ENCODE measurements at places on chromosomes 6 and 20.

GRCh38 chr6:208938-209337, 83.3 kb upstream of the DUSP22 start:
- DNase-seq, result no peak

GRCh38 chr6:6643398-6643797, 54.9 kb downstream of the LY86 start:
- no peak for DNase-seq

- no peak for DNase-seq
These were observed 436.4 kb downstream of the TFAP2A start for GRCh38 chr6:9978480-9978879.

- no peak for DNase-seq
These were observed 200.5 kb upstream of the CDYL start for GRCh38 chr6:4575714-4576113.

DNA sequence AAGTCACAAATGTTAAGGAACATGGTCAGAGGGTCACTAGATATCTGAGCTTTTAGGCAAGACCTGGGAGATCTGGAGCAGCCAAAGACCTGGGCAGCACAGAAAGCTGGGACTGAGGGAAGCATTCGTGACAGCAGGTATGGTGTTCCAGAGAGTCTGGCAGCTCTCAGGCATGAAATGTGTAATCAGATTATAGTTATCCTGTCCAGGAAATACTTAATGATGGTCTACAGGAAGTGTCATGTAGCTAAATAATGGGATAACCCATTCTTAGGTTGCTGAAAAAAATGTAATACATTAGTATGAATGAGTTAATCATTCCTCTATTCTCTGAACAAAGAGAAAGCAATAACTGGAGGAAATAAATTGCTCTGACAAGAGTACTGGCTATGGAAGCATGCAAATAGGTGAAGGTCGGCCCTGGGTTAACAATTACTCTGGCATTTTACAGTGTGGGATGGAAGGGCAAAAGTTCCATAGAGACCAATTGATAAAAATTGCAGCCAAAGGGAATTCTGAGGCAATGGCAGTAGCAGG, 740.5 kb downstream of the CBLN4 start:
- DNase-seq, result no peak

DNA sequence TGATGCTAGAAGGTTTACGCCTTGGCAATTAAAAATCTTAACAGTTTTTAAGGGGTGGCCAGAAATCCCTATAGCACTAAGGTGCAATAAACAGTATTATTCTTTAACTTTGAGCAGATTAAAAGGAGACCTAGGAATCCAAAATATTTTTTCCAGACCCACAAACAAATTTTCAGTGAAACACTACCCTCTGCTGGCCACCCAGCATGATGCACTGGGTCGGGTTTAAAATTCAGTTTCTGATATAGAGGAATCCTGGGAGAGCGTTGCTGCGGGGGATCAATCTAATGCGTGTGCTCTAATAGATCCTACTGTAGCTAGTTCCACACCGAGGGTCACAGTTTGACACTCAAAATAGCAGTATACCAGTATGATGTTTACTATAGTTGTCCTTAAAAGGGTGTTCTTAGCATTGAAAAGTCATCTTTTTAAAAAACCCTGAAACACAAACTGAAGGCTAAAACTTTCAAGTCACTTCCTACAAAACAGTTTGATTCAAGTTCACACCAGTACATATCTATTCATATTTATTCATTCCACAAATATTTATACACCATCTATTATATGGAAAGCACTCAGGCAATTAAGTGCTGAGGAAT, 10.2 kb downstream of the UBE3D start:
- peak; percentile 16 for DNase-seq

DNA sequence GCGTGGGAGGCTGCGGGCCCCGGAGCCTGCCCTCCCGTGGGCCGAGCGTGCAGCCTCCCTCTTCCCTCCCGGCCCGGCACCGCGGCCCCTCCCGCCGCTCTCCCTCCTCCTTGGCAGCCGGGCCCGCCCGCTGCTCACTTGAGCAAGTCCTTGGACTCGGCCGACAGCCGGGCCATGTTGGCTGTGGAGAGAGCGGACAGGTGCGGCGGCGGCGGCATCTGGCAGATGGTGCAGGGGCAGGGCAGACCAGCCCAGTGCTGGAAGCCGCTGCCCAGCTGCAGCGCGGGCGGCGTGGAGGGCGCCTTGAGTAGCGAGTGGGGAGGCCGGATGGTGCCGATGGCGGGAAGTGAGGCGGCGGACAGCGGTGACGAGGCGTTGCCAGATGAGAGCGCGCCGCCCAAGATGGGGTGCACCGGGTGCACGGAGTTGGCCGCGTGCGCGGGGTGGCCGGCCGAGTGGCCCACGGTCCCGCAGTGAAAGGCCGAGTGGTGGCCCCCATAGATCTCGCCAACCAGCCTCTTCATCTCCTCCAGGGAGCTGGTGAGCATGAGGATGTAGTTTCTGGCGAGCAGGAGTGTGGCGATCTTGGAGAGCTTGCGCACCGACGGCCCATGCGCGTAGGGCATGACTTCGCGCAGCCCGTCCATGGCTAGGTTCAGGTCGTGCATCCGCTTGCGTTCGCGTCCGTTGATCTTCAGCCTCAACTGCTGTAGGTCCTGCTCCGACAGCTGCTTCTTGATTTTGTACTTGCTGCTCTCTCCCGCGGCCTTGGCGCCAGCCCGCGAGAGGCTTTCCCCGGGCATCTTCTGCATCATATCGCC, 766 bp downstream of the OLIG3 start:
- DNase-seq, result peak; percentile 17

GRCh38 chr20:15296422-15296821, 959.0 kb upstream of the FLRT3 start:
- DNase-seq, result no peak

GRCh38 chr6:105769987-105770386, 316.1 kb upstream of the PRDM1 start:
- DNase-seq, result no peak

GRCh38 chr6:30884521-30885480, 482 bp downstream of the DDR1 start:
- no peak for DNase-seq

DNA sequence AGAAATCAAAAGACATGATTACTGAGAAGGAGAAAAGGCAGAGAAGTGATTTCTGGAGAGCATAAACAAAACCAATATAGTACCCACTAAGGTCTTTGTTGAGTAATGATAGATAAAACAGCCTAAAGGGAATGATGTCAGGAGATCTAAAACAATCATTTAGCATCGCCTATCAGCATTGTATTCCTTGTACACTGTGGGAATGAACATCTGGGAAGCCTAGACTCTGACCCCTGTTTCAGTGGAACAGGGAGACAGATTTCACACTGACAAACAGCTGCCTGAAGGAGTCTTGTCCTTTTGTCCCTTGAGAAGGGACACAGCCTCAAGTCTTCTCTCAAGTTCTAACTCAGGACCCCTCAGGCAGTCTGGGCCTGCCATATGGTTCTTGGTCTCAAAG, 1.7 kb downstream of the ASIP start:
- DNase-seq, result no peak

DNA sequence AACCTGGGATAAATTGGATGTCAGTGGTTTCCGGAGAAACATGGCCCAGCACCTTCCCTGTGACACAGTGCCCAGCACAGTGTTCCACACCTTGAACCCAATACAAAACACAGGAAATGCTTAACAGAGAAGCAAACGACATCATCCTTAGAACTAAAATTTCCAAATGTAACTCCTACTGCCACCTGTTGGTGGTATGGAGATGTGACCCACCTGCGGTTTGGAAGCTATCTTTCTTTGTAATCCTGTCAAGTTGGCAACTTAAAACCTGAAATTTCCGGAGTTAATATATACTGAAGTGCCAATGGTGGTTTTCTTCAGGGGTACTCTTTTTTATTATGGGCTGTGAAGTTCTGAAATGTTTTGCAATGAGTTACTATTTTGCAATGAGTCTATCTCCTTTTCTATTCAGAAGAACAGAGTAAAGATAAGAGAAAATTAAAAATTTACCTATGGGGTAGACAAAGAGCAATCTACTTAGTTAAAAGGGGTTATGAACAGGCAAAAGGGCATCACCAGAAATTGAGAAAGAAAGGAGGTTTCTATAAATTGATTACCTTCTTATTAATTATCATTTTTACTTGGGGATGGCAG, 658.8 kb downstream of the PTPRT start:
- no peak for DNase-seq

- DNase-seq, result no peak
These were observed 73.2 kb upstream of the CD2AP start for GRCh38 chr6:47404435-47404834.

DNA sequence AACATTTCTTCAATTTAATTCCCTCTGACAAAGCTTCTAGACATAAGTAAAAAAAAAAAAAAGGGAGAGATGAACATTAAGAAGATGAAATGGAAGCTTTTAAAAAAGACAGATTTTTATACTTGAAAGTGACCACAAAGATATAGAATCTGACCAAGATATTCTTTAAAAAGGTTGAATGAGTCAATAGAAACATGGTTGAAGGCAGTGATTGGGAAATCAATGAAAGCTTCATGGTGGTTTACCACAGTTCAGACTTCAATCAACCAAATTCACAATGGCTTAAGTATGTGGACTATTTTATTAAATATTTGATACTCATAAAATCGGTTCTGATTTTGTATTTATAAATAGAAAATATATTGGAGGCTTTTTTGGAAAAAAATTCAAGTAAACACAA, 248.4 kb upstream of the HSF2 start:
- no peak for DNase-seq
